ENCODE measurements at places on chromosomes 12 and 14.

GRCh38 chr12:93100610-93101009, 171.5 kb upstream of the EEA1 start:
- DNase-seq: no peak

DNA sequence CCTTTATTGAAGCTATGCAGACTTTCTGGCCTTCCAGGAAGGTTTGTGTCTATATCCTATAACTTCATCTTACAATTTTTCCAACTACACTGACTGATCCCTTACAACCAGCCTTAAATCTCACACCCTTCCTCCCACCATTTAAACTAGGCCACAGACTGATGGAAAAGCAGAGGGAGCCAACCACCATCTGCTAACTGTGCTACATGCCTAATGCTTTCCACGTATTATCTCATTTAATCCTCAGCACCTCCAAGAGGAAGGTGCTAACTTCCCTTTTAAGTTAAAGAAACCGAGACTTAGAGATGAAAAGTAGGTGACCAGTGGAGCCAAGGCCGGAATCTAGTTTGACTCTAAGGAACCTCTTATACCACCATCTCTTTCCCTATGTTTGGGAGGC, 22.7 kb upstream of the BLTP3B start:
- no peak for DNase-seq

DNA sequence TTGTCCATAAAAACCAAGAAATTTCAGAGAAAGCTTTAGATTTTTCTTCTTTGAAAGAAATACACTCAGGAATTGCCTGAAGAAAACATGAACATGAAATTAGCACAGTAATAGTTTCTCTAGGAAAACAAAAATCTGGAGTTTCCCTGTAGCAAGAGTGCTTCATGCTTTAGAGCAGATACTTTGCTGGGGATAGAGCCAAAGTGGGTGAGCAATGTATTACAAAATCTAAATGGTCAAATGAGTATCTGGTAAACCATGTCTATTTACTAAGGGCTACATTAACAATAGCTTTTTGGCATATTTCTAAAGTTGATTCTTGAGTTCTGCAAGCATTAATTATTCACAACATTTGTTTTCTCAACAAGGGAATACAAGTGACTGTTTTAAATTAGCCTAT, 26.2 kb downstream of the AVPR1A start:
- DNase-seq: no peak

DNA sequence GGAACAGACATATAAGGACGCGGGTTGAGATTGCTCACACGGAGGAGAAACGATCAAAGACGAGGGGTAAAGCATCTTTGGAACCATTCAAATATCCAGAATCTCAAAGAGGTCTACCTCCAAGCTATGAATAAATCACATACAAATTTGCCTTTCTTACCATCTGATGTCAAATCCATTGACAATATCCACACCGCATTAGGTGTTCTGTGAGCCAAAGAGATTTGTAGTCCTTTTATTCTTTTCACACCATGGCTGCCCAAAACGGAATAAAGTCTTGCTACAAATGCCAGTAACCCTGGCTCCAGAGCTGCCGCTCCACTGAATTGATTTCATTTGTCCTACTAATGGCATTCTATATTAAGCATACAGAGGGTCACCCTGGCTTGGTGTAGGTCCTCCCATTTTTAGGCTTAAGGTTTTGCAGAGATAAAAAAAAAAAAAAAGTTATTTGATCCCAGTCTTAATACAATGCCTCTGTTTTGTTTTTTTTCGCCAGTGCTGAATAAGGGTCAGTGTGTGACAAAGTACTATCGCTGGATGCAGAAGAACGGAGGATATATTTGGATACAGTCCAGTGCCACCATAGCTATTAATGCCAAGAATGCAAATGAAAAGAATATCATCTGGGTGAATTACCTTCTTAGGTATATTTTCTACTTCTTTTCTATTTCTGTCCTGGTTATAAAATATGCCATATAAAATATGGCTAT, 157.3 kb downstream of the EGLN3 start:
- no peak for DNase-seq

GRCh38 chr12:132835076-132836025, 6.7 kb upstream of the GOLGA3 start:
- no peak for DNase-seq

- DNase-seq: no peak
Observed at GRCh38 chr14:90553298-90553920, 156.6 kb downstream of the CALM1 start.

DNA sequence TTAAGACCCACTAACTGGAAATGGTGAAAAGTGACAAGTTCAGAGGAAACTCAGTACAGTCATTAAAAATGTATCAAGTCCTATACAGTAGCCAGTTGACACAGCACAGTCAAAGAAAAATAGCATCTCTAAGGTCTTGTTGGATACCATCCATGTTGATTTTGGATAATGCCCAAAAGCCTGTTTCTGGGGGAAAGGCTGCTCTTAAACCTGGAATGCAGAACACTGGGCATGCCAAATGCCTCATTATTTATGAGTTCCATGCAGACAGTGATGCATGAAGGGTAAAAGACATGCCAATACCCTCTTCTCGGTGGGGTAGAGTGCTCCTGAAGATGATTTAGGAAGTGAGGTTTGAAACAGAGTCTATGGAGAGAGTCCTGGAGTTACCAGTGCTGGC, 29.6 kb downstream of the KCNK13 start:
- DNase-seq: no peak

DNA sequence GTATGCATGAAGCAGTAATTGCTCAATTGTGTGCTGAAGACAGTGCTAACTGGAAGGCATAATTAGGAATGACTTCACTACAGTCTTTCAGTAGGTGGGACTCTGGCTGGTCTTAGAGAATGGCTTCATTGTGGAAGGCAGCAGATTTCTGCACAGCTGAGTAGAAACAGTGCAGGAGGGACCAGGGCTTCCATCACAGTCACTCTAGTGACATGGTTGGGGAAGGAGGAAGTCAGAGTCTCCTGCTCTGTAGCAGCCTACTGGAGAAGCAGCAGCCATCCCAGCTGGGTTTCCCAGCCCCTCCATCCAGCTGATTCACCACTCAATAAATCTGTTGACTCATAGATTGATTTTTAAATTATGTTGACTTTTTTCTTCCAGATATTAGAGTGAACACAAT, 80.6 kb upstream of the DBX2 start:
- no peak for DNase-seq

- no peak for DNase-seq
Observed at GRCh38 chr14:76924371-76925096, 98.3 kb downstream of the LRRC74A start.

- no peak for DNase-seq
Observed at GRCh38 chr12:132275110-132275531, 54.3 kb downstream of the GALNT9 start.

DNA sequence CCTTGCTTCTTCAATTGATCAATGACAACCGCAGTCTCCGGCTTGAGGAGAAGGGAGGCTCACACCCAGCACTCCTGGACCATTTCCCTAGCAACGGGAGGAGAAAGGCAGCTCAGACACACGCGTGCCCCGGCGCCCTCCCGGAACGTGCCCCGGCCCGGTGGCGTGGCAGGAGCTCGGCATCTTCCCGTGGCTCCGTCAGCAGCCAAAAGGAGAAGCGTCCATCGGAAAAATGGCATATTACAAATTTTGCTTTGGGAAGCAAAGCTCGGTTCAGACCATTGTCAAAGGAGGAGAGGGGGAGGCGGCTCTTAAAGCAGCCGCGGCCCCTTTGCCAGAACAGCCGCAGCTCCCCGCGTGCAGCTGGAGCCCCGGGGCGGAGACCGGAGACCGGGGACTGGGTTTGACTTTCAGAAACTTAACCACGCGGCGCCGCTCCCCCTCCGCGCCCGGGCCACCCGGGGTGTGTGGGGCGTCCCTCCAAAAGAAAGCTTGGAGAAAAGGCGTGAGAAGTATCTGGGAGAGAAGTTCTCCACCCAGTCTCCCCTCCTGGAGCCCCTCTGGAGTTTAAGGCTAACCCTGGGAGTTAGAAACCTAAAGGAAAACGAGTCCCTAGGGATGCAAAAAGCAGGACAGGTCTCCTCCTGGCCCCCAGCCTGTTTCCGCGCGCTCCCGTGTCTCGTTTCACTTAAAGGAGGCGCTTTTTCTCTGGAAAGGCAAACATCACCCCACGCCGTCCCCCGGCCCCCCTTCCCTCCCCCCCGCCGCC, 545 bp downstream of the PPFIA2 start:
- DNase-seq: peak; percentile 13

GRCh38 chr12:49201595-49202295, 12.9 kb upstream of the TUBA1A start:
- DNase-seq: no peak

DNA sequence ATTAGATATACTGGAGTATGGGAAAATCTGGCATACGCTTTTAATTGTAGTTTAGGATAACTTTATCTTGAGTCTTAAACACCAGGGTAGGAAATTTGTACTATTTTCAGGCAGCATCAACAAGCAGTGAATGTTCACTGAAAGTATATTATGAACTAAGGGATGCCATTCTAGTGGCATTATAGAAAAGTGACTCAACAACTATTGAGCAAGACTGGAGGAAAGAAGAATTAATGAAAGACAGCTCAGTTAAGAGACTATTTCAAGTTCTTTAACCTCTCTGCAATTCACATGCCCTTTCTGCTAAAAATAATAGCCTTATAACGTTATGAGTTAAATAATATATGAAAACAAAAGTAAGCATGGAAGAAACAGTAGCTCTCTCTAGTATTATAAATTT, 343.1 kb downstream of the FSCB start:
- no peak for DNase-seq

DNA sequence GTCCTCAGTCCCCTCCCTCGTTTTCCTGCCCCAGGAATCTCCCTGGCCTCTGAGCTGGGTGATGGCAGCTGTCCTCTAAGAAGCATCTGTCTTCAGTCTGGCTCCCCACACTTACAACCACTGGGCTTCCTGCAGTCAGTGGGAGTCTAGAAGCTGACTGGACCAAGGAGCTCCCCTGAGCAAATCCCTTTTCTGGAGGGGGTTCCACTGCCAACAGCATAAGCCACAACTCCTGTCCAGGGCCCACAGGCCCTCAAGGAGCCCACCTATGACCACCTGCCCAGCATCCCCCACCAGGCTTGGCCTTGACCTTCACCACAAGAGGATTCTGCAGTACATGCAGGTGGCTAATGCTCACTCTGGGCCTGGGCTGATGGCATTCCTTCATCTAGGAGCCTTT, 4.1 kb downstream of the RDH16 start:
- DNase-seq: no peak

- DNase-seq: no peak
Observed at GRCh38 chr14:71730471-71730870, 201.8 kb upstream of the RGS6 start.

DNA sequence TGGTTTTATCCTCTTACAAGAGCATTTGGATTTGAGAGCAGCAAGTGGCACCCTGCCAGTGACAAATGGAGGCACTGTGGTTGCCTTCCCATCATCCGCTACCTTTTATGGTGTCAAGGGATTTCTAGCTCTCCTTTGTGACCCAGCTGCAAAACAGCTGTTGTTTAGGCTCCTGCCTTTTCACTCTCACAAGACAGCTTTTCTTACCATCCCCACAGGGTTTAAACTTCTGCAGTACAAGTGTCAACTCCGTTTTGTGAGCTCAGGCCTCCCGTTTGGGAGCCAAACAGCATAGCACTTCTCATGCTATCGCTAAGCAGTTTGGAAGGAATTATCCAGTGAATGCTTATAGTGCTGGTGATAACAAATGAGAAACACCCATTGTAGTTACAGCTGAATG, 331.4 kb downstream of the TMTC2 start:
- DNase-seq: no peak

GRCh38 chr12:125145196-125145595, 80.0 kb downstream of the AACS start:
- DNase-seq: no peak

GRCh38 chr14:81449114-81449513, 49.0 kb upstream of the STON2 start:
- DNase-seq: no peak

DNA sequence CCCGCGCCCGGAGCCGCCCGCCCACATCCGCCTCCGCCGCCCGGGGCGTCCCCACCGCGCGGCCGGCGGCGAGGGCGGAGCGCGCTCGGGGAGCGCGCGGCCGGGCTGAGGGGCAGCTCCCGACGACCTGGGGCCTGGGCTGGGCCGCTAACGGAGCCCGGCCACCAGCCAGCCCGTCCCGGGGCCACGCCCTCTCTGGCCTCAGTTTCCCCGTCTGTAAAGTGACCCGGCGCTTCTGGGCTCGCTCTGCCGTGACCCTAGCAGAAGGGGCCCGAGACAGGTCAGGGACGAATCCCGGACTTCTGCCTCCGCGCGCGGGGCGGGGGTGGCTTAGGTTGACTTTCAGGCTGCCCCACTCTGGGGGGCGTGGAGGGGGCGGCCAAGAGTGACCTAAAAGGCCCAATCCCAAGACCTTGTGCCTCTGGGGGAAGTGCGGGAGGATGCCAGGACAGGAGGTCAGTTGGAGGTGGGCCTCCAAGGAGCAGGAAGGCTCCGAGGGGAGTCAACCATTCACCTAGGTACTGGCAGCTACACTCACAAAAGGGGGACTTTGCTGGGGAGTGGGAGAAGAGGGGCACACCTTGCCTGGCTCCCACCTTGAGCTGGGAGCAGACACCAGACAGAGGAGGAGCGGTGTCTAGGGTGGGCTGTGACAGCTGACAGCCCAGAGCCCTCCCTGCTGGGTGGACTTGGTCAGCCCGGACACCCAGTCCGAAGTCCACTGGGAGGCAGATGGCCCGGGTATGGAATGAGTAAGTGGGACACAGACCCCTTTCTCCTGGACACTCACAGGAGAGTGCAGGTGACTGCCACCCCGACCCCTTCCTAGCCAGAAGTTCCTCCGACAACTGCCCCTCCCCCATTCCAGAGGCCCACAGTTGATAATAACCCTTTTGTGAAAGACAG, 486 bp upstream of the AKT1 start:
- peak; percentile 63 for DNase-seq

- peak; percentile 72 for DNase-seq
Observed at GRCh38 chr12:9244894-9245293, 36.7 kb upstream of the PZP start.

GRCh38 chr14:100836311-100836805, 10.4 kb downstream of the MEG3 start:
- DNase-seq: no peak

- no peak for DNase-seq
Observed at GRCh38 chr14:53093206-53093605, 59.9 kb downstream of the DDHD1 start.

DNA sequence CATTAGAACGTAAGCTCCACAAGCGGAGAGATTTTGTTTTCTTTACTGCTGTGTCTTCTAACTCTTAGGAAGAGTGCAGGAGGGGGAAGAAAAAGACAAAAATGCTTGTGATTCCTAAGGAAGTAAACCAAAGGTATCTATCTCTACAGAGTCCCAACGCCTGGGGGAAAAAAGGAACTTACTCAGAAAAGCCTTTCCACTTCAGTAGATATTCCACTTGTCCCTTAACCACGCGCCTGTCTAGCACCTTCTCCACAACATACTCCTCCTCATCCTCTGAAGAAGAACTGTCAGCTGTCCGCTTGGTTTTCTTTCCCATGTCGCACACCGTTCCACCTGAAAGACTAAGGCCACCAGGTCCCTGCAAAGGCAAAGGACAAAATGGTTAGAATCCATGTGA, 22.6 kb downstream of the CBX5 start:
- no peak for DNase-seq

All from activated CD4-positive, alpha-beta T cell treated with anti-CD3 and anti-CD28 coated beads, Interleukin-2, amount 50 U/mL, for 48 hours (primary cell).